ENCODE measurements at places on chromosomes 2 and 18.

- no peak for DNase-seq
These were observed 199 bp downstream of the FBXO15 start for GRCh38 chr18:74147491-74147778.

- no peak for DNase-seq
These were observed 15.4 kb upstream of the OTOS start for GRCh38 chr2:240155745-240156390.

DNA sequence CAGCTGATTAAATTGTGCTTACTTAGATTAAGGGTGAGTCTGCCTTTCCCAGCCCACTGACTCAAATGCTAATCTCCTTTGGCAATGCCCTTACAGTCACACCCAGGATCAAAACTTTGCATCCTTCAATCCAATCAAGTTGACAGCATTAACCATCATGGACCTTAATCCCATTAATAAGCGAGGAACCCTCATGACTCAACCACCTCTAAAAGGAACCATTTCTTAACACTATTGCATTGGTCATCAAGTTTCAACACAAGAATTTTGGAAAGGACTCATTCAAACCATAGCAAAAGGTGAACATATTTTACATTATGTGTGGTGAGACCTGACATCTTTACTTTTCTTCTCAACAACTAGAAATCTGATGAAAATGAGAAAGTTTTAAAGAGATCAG, 187.0 kb downstream of the OSR1 start:
- DNase-seq: no peak

DNA sequence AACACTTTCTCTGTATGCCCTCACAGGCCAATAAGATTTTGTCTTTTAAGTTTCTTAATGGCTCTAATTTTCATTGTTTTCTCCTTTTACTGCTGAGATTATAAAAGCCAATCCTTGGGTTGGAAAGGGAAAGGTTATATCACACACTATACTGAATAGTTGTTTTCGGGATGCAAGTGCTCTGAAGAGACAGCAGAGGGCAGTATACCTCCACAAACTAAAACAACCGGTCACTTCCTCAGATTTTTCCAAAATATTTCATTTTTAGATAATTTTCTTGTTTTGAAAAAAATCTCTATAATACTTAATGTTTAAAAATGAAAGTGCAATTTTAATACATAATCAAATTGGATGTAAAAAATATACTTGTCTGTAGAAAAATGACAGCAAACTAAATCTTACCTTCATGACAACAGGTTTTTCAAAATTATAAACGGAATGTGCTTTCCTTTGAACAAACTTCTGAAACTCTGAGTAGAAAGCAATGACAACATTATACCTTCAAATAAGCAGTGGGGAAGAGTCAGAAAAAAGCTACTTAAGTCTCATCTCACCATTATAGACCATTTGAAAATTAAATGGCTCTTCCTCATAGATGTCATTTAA, 82.7 kb downstream of the ORC4 start:
- DNase-seq: no peak

- DNase-seq: no peak
These were observed 51.2 kb downstream of the NFATC1 start for GRCh38 chr18:79446931-79447330.

DNA sequence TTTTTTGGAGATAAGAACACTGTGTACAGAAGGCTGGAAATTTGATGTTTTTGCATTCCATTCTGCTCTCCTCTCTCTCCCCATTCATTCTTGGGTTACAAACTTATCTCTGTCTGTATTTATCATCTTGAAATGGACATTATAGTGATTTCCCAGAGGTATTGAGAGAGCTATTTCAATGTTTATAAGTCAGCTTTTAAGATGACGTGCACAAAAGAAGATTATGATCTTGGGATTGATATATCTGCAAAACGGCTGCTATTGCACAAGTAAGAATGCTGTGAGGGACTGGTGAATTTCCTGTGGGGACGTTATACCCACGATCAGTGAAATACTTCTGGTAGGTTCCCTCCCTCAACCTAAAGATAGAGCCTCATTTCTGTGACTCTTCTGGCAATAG, 61.0 kb upstream of the DTNA start:
- no peak for DNase-seq

- DNase-seq: no peak
These were observed 116.9 kb downstream of the NR4A2 start for GRCh38 chr2:156215656-156216055.

GRCh38 chr2:152796941-152797340, 78.5 kb downstream of the ARL6IP6 start:
- no peak for DNase-seq

GRCh38 chr2:24394998-24395397, 34.7 kb upstream of the ITSN2 start:
- DNase-seq: no peak

DNA sequence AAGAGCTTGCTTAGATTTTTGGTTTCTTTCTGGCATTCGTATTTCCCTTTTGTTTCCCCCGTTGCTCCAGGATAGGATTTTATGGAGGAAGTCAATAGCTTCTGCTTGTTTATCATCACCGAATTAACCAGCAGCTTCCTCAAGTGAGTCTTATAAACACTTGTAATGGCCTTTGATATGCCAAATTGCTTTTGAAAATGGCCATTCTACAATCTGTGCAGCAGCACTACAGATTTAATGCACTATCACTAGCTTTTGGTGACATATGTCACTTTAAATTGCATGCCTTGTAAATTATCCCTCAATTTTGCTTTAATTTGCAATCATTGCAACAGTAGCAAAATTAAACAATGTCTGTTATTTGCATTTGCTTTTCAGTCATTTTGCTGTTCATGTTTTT, 774.7 kb downstream of the METTL4 start:
- no peak for DNase-seq
